ENCODE measurements at places on chromosomes 4 and X. TPM values are rescaled to one million over a fixed set of nuclear protein-coding genes. Genes with fewer than 3 reads are reported as not detected.

GPR50 gene
- not detected for polyA plus RNA-seq

CXorf49B gene
- polyA plus RNA-seq: not detected

S100G gene
- polyA plus RNA-seq: not detected

CTAG2 gene
- not detected for polyA plus RNA-seq

UGT2B11 gene
- not detected for polyA plus RNA-seq

DNA sequence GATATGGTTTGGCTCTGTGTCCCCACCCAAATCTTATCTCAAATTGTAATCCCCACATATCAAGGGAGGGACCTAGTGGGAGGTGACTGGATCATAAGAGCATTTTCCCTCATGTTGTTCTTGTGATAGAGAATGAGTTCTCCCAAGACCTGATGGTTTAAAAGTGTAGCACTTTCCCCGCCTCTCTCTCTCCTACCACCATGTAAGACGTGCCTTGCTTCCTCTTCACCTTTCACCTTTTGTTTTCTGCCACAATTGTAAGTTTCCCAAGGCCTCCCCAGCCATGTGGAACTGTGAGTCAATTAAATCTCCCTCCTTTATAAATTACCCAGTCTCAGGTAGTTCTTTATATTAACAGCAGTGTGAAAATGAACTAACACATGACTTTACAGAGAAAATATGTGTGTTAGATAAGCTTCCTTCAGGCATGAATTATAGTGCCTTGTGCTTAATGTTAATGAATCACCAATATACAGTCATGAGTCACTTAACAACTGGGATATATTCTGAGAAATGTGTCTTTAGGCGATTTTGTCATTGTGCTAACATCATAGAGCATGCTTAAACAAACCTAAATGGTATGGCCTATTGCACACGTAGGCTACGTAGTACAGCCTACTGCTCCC, 37.9 kb downstream of the PDGFC start:
- H3K36me3 ChIP-seq: no peaks in the 10 kb centered on the region
- H3K27ac ChIP-seq: peak overlapping the region; percentile 15
- H3K4me3 ChIP-seq: no peak overlapping the region
- peaks cover 17% of the 10 kb centered on the region for H3K4me1 ChIP-seq
- no peak for DNase-seq

DNA sequence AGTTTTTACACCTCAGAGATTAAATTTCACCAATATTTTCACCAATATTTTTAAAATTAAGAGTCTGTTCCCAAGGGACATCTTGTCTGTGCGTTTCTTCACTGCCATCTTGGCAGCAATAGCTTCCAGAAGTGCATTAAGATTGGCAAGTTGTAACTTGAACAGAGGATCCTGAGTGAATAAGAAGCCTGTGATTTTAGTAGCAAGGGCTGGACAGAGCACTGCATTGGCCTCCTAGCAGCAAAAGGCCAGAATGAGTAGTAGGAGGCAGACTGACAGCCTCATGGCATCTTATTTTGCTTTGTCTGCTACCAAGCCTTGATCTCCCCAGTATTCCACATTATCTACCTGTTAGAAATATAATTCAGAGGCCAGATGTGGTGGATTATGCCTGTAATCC, 138.4 kb downstream of the CPE start:
- no peak overlapping the region for H3K4me3 ChIP-seq
- H3K36me3 ChIP-seq: no peaks in the 10 kb centered on the region
- no peak overlapping the region for H3K27ac ChIP-seq

GRCh38 chr4:39497909-39498726, 29.1 kb downstream of the UGDH start:
- no peaks in the 10 kb centered on the region for H3K27me3 ChIP-seq
- no peak for DNase-seq
- H3K36me3 ChIP-seq: peaks cover 46% of the 10 kb centered on the region
- H3K4me3 ChIP-seq: no peak overlapping the region
- no peaks in the 10 kb centered on the region for H3K4me1 ChIP-seq
- no peak overlapping the region for H3K27ac ChIP-seq

DNA sequence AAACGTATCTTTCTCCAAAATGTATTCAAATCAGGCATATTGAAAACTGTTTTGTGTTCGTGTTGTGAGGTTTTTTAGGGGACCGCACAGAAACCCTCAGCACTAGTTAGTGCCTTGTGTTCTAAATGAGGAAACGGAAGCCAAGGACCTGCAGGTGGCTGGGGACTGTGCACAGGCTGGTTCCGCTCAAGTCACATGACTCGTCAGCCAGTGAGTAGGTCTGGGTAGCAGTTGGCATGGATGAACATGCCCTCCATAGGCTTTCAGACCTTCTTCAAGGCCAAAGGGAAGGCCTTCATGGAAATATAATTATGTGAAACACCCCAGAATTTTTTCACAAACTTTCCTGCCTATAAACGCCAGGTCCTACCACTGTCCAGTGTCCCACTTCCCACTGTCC, 1.3 kb upstream of the F11 start:
- no peaks in the 10 kb centered on the region for H3K36me3 ChIP-seq
- no peak overlapping the region for H3K4me3 ChIP-seq
- H3K27ac ChIP-seq: peak overlapping the region; percentile 93
- H3K4me1 ChIP-seq: peaks cover 26% of the 10 kb centered on the region
- H3K27me3 ChIP-seq: no peaks in the 10 kb centered on the region
- DNase-seq: no peak

DNA sequence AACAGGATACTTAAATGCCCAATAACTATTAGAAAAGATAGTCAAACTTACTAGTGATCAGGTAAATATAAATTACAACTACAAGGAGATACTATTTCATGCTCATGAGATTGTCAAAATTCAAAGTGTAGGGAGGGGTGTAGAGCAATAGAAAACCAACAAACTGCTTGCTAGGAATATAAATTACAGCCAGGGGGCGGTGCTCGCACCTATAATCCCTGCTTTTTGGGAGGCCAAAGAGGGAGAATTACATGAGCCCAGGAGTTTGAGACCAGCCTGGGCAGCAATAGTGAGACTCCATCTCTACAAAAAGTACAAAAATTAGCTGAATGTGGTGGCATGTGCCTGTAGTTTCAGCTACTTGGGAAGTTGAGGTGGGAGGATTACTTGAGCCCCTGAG, 556.5 kb upstream of the NR3C2 start:
- peaks cover 2% of the 10 kb centered on the region for H3K4me1 ChIP-seq
- H3K27ac ChIP-seq: no peak overlapping the region
- no peaks in the 10 kb centered on the region for H3K36me3 ChIP-seq
- H3K27me3 ChIP-seq: no peaks in the 10 kb centered on the region
- no peak overlapping the region for H3K4me3 ChIP-seq
- DNase-seq: no peak

GRCh38 chr4:113700602-113701150, 60.9 kb downstream of the CAMK2D start:
- no peak overlapping the region for H3K27ac ChIP-seq
- H3K36me3 ChIP-seq: no peaks in the 10 kb centered on the region
- H3K27me3 ChIP-seq: no peaks in the 10 kb centered on the region
- H3K4me1 ChIP-seq: no peaks in the 10 kb centered on the region
- no peak for DNase-seq

GRCh38 chr4:575281-576141, 584 bp downstream of the TMEM271 start:
- no peak overlapping the region for H3K27ac ChIP-seq
- H3K4me1 ChIP-seq: no peaks in the 10 kb centered on the region
- peaks cover 17% of the 10 kb centered on the region for H3K27me3 ChIP-seq
- no peaks in the 10 kb centered on the region for H3K36me3 ChIP-seq
- H3K4me3 ChIP-seq: no peak overlapping the region

DNA sequence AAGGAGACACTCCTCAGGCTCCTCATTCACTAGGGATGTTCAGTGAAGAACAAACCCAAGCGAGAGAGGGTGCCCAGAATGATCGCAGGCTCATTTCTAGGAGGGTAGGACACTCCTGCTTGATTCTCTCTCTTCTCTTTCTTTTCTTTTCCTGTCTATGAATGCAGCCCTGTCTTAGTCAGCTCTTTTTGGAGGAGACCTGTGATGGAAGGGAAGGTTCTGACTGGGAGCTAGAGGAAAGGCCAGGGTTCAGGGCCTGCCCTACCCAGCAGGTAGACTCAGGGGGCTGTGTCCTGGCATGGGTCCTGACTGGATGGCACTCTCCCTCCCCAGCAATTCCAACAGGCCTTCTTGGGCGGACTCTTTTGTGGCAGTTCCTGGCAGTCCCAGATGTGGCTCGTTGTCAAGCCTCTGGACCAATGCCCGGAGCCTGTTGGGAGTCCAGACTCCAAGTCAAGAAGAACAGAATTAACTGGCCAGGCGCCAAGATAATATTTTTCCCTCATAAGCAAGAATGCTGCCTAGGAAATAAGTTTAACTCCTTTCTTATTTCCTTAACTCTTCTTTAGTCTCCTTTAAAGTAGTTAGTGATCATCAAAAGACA, 139.4 kb upstream of the SCML1 start:
- DNase-seq: peak; percentile 74
- H3K36me3 ChIP-seq: no peaks in the 10 kb centered on the region
- no peak overlapping the region for H3K27ac ChIP-seq
- H3K4me3 ChIP-seq: no peak overlapping the region
- H3K27me3 ChIP-seq: peaks cover 12% of the 10 kb centered on the region
- peaks cover 16% of the 10 kb centered on the region for H3K4me1 ChIP-seq

- no peaks in the 10 kb centered on the region for H3K27me3 ChIP-seq
- no peaks in the 10 kb centered on the region for H3K36me3 ChIP-seq
- no peak overlapping the region for H3K4me3 ChIP-seq
These were observed 47.9 kb upstream of the RBPJ start for GRCh38 chr4:26272654-26273615.

- peak within 1 kb of the TSS; percentile 60 for H3K4me3 ChIP-seq
- H3K36me3 ChIP-seq: no peaks in the 10 kb centered on the region
- H3K4me1 ChIP-seq: peaks cover 18% of the 10 kb centered on the region
- peak; percentile 80 for DNase-seq
These were observed at the start of gene ZFX for GRCh38 chrX:24149351-24150050. Gene ZFX, plus strand, starts transcription at chrX:24149729. Its CDS starts 23,014 bp downstream, at chrX:24172743.

DNA sequence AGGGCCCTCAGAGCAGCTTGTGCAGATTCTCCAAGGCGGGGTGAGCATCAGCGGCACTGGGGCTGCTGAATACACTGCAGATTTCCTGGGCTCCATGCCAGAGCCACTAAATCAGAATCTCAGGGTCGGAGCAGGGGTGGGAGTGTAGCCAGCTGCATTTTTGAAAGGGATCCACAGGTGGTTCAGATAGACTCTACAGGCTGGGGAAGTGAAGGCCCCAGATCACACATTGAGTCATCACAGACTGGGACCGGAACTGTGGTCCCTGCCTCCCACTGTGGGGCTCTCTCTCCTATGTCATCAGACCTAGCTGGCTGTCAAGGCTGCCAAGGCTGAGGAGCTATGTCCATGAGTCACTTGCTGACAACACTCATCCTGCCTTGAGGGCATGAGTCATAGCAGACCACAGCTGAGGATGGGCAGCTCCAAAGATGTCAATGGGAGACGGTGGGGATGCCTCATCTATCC, 162.3 kb upstream of the MAMLD1 start:
- no peaks in the 10 kb centered on the region for H3K4me1 ChIP-seq
- H3K27ac ChIP-seq: no peak overlapping the region
- H3K36me3 ChIP-seq: no peaks in the 10 kb centered on the region
- H3K27me3 ChIP-seq: no peaks in the 10 kb centered on the region

DNA sequence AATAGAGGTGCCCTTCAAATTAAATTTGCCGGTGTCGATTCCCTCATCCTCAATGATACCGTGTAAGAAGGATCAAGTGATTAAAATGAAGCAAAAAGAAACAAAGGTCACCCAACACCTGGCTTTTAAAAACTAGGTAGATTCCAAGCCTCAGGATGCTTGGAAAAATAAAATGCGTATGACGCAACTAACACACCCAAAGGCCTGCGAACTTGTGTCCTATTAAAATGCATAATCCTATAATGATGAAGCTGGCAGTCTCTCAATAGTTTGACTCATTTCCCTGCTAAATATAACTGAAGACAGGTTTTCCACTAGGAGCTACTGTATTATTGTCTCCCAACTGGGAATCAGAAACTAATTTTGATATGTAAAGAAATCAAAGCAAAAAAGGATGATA, 263.2 kb downstream of the DHX15 start:
- no peaks in the 10 kb centered on the region for H3K4me1 ChIP-seq
- no peak overlapping the region for H3K27ac ChIP-seq
- no peaks in the 10 kb centered on the region for H3K27me3 ChIP-seq
- H3K36me3 ChIP-seq: no peaks in the 10 kb centered on the region
- H3K4me3 ChIP-seq: no peak overlapping the region

All from pancreas (tissue), 10 donors.